ENCODE measurements at places on chromosomes 2 and 18.
A peak's percentile ranks its signal among the peaks of the same experiment; 100 is the strongest.

GRCh38 chr18:3605486-3605952 lies 155.5 kb downstream of the TGIF1 start:
- DNase-seq: no peak

- peak; percentile 36 for DNase-seq
These were observed at the start of gene SCN1A for GRCh38 chr2:166127217-166128155. Gene SCN1A, minus strand, starts transcription at chr2:166128020. Its CDS starts 54,399 bp downstream, at chr2:166073621.

- no peak for DNase-seq
These were observed 40.7 kb upstream of the CCDC150 start for GRCh38 chr2:196598846-196599245.

- DNase-seq: no peak
These were observed 51.8 kb downstream of the LPIN2 start for GRCh38 chr18:2960983-2961696.

GRCh38 chr2:209323738-209324137 lies 100.1 kb upstream of the MAP2 start:
- no peak for DNase-seq

DNA sequence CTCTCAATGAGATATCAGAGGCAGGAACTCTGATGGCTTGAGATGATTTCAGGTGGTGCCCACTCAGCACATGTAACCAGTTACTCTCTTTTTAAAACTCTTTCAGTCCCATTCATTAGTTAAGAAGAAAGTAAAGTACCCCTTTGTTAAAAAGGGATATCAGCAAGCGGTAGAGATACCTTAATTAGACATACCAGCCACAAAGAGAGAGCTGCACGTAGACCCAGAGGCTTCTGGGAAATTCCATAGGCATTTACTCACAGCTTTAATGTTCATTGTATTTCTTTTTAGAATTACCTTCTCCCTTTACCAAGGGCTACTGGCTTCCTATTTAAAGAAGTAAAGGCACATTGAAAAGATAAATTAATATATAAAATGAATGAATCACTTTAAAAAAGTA lies 63.3 kb downstream of the LYPD6B start:
- DNase-seq: no peak

- DNase-seq: no peak
These were observed 119.8 kb downstream of the NDUFA10 start for GRCh38 chr2:239905306-239905705.

- no peak for DNase-seq
These were observed 100.1 kb downstream of the GALNT13 start for GRCh38 chr2:153971855-153972254.

DNA sequence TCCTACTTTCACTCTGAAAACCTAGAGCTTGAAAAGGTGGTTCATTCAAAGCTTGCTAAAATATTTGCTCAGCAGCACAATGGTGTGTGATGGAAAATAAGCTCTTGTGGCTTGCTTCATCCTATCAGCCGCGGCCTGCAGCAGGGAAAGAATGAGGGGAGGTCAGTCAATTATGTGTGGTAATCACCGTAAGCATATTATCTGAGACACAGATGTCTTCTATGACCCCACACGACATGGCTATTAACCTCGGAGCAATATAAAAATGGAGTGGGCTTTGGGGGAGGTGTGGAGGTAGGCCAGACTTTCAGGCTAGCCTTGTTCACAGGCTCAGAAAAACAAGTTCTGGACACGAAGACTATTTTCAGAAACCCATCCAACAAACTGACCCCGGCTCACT lies 98.4 kb upstream of the SIX3 start:
- no peak for DNase-seq

- DNase-seq: peak; percentile 32
These were observed 3.3 kb upstream of the WNT10A start for GRCh38 chr2:218877331-218877730.

DNA sequence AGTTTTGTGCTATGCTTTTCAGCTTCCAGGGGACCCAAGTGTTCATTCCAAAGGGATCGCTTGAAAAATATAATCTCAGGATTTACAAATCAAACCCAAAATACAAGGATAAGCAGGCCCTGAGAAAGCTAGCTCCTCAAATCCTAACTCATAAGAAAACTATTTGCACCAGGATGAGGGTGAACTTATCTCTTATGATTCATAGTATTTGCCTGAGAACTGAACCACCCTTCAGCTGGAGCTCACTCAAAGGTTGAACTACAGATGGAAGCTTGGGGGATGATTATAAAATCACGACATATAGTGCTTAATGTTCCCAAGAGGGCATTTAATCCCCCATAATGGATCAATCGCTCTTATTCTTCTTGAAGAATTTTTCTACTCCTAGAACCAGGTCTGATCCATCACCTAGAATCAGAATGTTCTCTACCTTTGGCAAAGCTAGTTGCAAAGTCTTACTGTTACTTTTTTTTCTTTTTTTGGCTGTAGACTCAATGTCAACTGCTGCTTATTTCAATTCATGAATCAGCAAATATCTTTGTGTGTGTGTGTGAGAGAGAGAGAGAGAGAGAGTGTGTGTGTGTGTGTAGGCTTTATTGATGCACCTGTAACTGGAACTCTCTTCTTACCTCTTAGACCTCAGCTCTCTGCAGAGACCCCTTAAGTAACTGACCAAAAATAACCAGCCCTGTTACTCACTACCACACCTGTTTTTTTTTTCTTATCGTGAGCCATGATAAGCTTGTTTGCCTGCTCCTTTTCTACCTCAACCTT lies 44.8 kb downstream of the ARL4C start:
- peak; percentile 32 for DNase-seq

GRCh38 chr2:29766191-29766590 lies 155.2 kb downstream of the ALK start:
- no peak for DNase-seq

DNA sequence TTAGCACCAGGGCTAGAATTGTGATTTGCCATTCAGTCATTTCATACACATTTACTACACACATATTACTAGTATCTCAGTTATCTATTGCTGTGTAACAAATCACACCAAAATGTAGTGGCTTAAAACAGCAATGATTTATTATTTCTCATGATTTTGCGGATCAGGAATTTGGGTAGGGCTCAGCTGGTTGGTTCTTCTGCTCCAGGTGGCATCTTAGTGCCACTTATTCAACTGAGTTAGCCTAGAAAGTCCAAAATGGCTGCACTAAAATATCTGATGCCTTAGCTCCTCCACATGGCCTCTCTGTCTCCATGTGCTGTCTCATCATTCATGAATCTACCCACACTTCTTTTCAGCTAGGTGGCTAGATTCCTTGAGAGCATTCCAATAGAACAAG lies 107.1 kb downstream of the ZFP36L2 start:
- DNase-seq: no peak

GRCh38 chr18:48161191-48161910 lies 230.9 kb upstream of the SMAD2 start:
- DNase-seq: peak; percentile 70

- no peak for DNase-seq
These were observed 1287.8 kb upstream of the TMEFF2 start for GRCh38 chr2:193482557-193482956.

DNA sequence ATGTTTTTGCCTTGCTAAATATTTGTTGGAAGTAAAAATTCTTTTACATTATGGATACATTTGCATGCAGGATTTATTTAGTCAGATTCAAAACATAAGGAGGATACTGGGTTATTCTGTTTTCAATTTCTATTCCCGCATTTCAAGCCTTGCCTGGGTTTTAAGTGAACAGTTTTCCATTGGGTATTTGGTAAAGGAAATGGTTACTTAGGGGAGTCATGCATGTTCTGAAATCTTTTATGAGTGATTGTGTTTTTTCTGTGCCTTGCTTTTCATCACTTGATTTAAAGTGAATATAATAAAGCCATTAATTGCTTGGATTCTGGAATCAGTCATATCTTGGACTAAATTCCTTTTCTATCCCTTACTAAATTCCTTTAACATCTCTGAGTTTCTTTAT lies 12.0 kb upstream of the SP9 start:
- DNase-seq: no peak

GRCh38 chr2:21591926-21592325 lies 468.2 kb downstream of the TDRD15 start:
- no peak for DNase-seq

DNA sequence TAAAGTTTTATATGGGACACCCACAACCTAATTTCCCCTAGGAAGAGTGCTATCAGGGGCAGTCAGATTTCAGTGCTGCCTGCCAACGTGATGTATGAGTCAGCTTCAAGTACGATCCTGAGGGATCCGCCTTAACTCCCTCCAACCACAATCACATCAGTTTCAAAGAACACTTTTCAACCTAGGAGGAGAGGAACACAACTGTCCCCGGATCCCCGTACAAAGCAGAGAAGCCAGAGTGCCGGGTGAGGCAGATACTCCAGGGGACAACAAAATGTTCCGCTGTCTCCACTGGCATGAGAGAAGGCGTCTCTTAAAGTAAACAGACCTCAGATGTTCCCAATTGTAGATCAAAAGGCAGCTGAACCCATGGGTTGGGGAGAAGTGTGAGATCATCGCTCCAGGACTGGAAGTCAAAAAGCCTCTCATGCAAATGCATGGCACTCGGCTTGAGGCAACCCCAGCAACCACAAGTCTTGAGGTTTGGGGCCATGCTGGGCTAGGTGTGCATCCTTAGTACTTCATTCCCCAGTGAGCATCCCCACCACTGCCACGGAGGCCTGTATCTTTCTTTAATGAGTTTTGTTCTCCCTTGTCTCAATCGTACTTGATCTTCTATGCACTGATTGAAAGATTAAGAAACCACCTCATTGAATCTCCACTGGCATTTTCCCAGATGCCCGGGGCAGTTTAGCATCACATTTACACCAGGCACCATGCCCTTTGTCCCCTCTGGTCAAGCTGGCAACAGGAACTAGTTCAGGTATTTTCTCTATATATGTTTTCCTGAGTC lies 91.0 kb upstream of the CCBE1 start:
- no peak for DNase-seq

- DNase-seq: peak; percentile 68
These were observed 1313.0 kb upstream of the FAM98A start for GRCh38 chr2:34912084-34912483.

DNA sequence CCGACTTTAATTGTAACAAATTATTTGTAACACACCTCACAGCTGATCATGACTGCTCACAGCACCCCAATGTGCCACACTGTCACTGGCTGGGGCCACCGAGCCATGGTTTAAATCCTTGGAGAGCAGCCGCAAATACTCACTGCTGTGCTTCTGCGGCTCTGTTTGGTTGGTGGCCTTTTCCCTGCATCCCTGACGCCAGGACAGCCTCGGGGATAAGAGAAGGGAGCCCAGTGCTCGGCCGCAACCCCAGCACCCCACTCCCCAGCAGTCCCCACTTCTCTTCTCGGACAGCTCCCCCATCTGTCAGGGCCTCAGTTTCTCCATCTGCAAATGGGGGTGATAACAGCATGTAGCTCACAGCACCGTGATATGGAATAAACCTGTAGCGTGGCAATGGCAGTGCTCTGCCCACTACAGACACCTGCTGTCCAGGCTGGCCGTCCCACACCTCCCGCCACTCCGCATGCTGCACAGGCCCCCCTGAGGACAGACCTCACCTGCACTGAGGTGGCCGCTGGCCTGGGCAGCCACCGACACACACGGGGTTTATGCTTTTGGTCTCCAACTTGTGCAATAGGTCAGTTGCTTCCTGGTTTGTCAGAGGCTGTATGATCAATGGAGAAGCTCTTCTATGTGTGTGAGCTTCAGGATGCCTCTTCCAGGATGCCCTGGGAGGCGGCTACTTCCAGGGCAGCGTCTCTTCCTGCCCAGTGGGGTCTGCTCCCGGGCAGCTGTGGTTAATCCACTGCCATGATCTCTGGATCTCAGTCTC lies 87.1 kb downstream of the NDUFA10 start:
- no peak for DNase-seq

- DNase-seq: no peak
These were observed 18.6 kb downstream of the NGEF start for GRCh38 chr2:232994446-232994845.

DNA sequence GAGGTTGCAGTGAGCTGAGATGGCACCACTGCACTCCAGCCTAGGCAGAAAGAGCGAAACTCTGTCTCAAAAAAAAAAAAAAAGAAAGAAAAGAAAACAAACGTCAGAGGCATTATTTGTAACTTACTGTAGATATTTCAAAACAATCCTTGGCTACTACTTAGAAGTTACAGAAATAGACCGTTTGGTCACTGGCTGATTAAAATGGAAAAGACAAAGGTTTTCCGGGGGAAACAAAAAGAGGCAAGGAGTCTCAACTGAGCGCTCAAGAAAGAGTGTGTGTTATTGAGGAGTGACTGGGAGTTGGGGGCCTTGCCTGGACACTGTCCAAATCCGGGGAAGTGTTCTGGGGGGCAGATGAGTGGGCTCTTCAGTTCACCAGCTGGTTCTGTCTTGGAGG lies 47.6 kb downstream of the TEX44 start:
- no peak for DNase-seq

- DNase-seq: no peak
These were observed 90.0 kb upstream of the NYAP2 start for GRCh38 chr2:225309516-225309915.

DNA sequence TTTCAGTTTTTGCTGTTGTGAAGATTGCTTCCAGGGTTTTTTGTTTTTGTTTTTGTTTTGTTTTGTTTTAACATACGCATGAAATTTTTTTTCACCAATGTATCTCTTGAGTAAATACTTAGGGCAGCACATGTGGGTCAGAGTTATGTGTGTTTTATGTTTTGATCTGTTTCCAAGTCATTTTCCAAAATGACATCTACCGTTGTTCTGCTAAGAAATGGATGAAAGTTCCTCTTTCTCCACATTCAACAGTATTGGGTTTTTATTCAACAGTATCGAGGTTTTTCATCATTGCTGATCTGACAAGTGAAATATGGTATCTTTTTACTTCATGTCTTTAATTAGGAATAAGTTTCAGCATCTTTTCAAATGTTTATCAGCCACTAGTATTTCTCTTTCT lies 16.7 kb downstream of the RNF144A start:
- no peak for DNase-seq

GRCh38 chr18:32310101-32310500 lies 120.3 kb downstream of the MEP1B start:
- DNase-seq: no peak

- DNase-seq: no peak
These were observed 17.1 kb upstream of the IL1R2 start for GRCh38 chr2:101974663-101975062.
